RKO (cell line): ENCODE measurements at places on chromosomes 6 and 20.

GRCh38 chr6:15239616-15240364 lies 6.1 kb upstream of the JARID2 start:
- no peak for DNase-seq

DNA sequence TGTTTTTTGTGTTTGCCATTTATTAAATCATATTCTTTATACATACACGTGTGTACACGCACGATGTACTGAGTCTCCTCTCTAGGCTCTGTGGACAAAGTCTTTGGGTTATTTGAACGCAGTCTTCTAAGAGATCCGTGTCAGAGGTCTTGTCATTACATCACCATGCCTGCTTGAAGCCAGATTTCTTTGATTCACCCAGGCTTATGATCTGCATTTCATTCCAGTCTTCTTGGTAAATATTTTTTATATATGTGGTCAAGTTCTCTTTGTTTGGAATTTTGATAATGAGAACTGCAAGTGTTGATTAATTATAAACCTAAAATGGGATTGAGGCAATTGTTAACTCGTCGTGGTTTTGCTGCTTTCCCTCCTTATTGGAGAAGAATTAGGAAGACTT lies 34.6 kb downstream of the KCNS1 start:
- no peak for DNase-seq

DNA sequence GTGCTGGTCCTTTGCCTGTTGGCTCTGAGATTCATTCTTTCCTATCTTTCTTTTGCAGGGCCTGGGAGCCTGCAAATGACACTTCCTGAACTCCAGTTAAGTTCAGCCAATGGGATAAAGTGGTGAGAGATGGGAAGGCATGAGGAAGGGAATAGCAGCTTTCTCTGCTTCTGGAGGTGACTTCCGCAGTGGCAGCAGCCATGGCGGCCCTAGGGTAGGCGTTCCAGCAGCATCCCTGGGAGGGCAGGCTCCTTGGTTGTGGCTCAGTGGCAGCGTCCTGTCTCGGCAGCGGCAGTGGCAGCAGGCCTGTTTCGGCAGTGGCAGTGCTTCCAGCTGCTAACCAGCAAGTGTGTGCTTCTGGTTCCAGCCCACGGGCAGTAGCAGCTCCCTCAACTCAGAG lies 7.3 kb upstream of the MDFI start:
- no peak for DNase-seq

GRCh38 chr6:127497410-127497809 lies 21.7 kb downstream of the MTCL3 start:
- no peak for DNase-seq

DNA sequence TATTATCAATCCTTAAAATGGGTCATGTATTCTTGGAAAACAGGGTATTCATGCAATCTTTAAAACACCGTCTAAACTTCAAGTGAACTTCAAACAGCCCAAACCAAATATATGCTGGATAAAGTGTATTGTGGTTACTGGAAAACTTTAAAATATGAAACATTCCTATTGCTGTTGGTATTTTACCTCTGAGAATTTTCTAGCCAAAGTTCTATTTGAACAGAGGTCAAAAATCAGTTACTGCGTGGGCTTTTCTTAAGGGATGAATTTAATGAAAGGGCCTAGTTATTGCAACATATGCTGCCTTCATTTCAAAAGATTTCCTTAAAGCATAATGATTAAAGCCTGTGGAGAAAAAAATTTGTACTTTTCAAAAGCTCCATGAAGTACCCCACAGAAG lies 436.0 kb downstream of the PLCB1 start:
- DNase-seq: no peak

- peak; percentile 28 for DNase-seq
These were observed 462 bp upstream of the SLC35B3 start for GRCh38 chr6:8435845-8436168.

DNA sequence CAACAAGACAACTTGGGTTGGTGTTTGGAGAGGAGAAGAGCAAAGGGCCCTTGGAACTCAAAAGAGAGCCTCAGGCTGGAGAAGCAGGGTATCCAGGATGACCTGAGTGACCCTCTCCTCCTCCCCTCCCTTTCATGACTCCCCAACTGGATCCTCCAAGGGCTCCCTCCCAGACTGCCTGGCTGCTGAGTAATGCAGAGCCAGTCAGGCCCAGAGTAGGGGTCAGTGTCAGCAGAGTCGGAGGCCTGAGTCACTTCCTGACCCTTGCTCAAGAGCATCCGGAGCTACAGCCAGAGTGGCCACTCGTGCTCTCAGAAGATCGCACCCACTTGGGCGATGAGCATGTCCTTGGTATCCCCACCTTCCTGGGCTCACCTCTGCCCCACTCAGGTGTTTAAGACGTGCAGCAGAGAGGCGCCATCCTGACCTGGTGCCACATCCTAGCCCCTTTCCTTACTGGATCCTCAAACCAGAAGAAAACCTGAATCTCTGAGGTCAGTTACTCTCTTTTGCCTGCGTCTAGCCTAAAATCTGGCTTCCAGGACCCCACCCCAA lies 2.8 kb upstream of the MAPK13 start:
- DNase-seq: peak; percentile 99

GRCh38 chr6:106097411-106098231 lies 11.5 kb downstream of the PRDM1 start:
- peak; percentile 55 for DNase-seq

DNA sequence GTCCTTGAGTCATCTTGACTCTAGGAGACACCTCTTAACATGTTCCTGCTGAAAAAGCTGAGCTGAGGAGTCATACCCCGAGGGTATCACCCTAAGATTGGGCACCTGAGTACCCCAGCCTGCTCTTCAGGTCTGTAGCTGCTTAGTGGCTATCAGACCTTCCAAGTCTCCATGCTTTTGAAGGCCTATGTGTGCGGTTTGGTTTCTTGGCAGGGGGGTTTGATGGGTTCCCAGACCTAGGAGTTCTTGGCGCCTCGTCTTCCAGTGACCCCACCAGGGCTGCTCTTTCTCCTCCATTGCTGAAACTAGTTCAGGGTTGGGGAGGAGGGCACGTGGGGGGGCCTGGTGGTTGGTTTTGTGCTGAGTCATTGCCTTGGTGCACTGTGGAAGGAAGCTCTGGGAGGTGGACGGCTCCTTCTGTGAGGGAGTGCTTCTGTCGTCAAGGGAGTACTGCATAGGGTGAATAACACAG lies 20.1 kb downstream of the IGF2R start:
- no peak for DNase-seq

GRCh38 chr20:61082720-61083119 lies 169.3 kb upstream of the CDH4 start:
- no peak for DNase-seq

GRCh38 chr6:143696664-143697000 lies 18.9 kb downstream of the PHACTR2 start:
- no peak for DNase-seq

DNA sequence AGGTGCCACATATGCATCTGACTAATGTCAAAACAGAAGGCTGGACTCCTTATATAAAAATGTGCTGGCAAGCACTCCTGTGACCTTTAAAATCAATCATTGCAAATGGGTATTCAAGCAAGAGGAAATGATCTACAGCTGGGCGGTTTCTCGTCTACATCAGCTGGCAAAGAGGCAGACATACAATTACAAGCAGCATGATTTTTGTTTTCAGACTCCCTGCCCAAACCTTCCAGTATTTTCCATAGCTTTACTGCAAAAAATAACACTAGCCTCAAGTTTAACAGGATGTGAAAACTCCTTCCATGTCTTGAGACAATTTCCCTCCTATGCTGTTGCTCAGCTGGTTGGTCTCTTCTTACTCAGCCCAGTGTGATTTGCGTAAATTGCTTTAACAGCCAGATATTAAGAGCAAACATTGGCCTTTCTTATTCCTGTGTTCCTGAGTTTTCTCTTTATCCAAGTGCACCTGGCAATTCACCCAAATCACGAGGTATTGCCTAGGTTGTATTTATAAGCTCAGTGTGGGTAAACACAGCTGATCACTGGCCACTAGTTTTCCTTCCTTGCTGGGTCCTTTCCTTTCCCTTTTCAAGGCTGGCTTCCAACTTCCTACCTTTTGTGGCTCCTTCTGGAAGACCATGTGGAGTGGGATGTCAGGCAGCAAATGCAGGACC lies 130.4 kb downstream of the MOXD1 start:
- DNase-seq: no peak

DNA sequence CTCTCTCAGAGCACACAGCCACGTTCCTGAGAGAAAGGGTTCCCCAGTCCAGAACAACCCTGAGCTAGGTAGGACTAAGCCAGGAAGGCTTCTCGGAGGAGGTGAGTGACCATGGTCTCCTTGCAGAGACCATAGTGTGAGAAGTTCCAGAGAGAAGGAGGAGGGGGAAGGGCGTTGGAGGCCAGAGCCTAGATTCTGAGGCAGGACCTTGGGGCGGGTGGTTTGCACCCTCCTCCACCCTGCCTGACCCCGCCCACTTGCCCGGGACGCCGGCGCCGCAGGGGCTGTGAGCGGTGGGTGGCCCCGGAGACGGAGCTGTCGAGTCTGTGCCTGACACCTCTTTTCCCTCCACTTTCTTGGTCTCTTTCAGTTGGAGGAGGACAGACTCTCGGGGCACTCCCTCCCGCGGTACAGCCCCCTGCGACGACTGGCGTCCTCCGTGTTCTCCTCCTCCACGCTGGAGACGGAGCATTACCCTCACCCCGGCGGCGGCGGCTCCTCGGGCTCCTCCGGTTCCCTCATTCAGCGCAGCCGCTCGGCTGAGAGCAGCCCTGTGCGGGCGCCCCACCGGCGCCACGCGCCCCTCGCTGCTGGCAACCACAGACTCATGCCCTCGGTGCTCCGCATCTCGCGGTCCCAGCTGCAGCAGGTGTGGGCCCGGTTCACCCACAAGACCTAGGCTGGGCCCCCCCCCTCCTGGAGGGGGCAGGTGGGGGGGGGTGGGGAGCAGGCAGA lies 26.2 kb downstream of the TTBK1 start:
- DNase-seq: no peak

DNA sequence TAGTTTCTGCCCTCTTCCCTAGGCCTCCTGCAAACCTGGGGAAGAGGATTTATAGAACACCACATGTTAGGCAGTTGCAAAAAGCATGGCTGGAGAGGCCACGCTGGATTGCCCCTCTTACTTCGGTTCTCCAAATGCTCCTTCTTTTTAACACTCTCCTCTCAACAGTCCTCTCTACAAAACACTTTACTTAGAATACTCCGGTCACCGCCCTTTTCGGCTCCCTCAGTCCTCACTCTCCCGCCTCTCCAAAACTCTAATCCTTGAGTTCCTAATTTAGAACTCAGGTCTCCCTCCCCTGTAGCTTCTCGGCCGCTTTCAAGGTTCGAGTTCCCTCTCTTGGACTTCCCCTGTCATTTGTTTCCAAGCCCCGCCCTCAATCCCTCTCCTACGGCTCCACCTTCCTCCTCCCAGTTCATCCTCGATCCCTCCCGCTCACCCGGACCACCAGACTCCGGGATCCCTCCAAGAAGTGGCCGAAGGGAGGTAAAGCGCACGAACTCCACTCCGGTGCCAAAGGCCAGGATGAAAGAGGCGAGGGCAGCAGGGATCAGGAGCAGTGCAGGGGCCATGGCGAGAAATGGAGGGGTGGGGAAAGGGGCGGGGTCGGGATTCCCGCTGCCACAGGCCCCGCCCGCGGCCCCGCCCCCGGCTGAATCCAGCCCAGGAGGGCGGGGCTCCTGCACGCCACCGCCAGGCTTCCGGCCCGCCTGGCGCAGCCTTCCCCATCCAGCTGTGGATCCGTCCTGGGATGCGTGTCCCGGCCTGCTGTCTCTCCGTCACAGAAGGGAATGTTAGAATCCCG lies at the start of gene NRM:
NRM (minus strand) TSS at position 582 of the 805 bp plus-strand sequence; CDS start at position 572, 10 bp downstream.
- peak; percentile 89 for DNase-seq

- peak; percentile 70 for DNase-seq
These were observed 79.5 kb upstream of the MYL9 start for GRCh38 chr20:36461600-36462439.

- no peak for DNase-seq
These were observed 186.8 kb downstream of the PRL start for GRCh38 chr6:22110061-22110460.
